Activated T-helper 9 cell treated with anti-CD3 and anti-CD28 coated beads, Interleukin-2, amount 50 U/mL, for 16 hours (primary cell): ENCODE measurements at places on chromosomes 12 and 14.

DNA sequence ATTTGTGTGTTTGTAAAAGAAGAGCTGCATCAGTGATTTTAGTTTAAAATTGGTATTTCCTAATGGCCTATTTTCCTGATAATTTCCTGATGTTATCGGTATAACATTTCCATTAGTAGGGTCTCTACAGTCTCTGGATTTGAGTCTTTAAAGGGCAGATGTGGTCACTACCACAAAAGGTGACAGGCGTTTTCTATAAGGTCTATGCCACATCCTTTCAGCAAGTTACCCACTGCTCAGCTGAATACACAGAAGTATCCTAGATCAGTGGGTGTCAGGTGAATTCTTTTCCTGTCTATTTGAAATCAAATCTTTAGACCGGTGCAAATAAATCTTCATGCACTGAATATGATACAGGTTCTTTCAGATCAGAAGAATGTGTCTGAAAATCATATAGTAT is 90.2 kb downstream of the LIN7A start:
- DNase-seq: no peak

DNA sequence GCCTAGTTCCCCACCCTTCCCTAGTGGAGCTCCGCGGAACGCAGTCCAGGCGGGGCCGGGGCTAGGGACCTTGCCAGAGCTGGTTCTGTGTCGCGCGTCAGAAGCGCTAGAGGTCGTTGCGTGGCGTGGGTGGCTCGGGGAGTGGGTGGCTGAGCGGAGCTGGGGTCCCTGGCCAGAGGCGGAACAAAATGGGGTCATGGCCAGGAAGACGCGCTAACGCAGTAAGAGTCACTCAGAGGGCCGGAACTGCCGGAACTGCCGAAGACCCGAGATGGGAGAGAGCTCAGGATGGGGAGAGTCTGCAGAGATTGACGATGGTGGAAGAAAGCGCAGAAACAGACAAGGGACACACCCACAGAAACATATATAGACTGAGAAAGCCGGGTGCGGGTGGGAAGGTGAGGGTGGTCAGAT is 4.8 kb downstream of the DGKA start:
- peak; percentile 36 for DNase-seq

DNA sequence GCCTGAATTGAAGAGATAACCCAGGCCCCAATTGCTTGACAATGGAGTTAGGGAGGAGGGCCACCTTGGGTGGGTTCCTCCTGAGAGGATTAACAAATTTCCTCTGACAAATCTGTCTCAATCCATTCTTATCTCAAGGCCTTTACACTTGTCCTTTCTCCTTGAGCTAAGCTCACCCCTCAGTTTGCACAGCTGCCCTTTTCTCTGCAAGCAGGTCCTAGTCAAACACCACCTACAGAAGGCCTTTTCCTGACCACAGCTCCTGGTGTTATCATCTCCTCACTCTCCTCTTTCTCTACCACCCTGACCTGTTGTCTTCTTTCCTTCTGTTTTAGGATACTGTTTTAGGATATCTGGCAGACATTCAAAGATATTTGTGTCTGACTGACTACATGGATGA is 26.4 kb upstream of the GSC start:
- no peak for DNase-seq

- no peak for DNase-seq
These were observed 4.2 kb upstream of the PWP1 start for GRCh38 chr12:107681455-107681835.

- DNase-seq: no peak
These were observed 7.6 kb upstream of the FLVCR2 start for GRCh38 chr14:75570797-75571196.

DNA sequence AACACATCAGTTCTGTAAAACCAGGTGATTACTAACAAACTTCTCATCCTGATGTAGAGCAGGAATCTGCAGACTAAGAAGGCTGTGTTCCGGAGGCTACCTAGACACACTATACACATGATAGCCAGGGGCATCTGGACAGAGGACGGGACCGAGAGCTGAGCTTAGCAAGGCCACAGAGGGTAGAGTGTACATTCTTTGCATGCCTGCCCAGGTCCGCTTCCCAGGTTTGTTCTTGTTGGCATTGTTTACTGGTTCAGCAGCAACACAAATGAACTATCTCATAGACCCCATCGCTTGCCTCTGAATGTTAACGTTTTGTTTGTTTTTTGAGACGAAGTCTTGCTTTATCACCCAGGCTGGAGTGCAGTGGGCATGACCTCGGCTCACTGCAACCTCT is 17.7 kb upstream of the TEAD4 start:
- DNase-seq: no peak

DNA sequence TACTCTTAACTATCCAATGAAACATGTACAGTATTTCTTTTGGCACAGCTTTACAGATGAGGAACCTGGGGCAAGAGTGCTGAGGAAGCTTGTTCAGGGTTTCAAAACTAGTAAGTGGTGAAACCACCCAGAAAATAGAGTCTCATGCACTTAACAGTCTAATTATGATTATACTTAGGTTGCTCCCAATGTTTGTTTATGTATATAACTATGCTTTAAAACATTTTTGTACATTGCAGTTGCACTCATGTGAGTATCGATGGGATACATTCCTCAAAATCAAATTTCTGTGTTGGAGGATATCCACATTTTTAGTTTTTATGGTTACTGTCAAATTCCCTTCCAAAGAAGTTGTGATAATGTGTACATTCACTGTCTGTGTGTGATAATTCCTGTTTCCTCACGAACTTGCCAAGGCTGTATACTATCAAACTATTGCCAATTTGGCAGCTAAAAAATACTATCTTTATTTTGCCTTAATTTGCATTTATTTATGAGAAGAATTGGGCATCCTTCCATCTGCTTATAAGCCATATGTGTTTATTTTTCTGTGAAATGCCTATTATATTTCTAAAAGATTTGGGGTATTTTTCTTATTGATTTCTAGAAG is 143.9 kb upstream of the SSTR1 start:
- DNase-seq: no peak

DNA sequence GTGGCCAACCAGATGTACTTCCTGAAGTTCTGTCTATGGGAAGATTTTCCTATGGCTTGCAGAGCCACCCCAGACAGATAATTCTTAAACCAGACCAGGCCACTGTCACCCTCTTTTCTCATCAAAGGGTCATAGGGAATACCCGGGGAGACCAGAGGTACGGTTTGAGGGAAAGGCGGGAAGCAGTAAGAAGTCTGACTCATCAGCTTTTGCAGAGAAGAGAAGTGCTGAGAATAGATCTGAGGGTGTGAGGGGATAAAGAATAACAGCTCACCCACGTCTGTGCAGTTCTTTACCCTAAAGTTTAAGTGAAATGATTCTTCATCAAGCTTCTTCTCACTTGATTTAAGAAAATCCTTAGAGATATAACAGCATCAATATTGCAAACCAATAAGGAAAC is 21.3 kb upstream of the POC1B start:
- no peak for DNase-seq

DNA sequence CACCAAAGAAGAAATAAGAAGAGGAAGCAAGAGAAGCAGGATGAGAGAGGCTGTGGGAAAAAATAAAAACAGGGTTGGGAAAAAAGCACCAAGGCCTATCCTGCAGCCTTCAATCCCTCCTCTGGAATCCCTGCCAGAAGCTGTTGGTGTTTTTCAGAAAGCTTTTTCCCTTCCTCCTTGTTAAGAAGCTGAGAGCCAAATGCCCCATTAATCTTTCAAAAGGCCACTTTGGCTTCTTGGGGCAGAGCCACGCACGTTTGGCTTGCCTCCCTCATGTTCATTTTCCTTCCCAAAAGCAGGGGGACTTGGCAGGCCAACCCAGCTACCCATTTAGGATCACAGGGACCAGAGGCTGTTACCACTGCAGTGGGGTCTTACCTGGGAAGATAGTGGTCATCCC is 365.3 kb downstream of the NUAK1 start:
- DNase-seq: no peak

DNA sequence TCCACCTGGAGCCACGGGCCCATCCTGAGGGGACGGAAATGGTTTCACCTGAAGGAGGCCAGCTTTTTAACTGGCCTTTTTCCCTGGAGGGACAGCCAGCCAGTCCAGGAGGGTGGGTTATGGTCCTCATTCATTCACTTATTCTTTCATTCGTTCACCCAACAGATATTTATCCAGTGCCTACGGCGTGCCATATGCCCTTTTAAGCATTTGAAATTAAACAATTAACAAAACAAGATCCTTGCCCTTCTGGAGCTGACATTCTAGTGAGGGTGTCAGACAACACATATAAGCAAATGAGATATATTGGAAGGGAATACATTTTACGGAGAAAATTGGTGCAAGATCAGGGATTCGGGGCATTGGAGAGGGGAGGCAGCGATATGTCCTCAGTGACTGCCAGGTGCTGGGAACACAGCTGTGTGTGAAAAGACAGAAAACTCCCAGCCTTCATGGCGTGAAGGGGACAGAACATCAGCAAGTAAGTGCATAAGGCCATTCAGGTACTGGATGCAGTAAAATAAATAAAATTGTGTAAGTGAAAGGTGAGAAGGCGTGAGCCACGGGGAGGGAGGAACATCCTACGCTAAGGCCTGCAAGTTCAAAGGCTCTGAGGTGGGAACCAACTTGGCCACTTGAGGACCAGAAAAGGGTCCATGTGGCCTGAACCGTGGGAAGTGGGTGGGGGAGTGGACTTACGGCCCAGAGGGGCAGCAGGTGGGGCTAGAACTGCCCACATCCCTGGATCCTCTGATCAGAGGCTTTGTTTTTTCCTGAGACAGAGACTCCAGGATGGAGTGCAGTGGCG is 684 bp upstream of the ABCB9 start:
- DNase-seq: no peak

DNA sequence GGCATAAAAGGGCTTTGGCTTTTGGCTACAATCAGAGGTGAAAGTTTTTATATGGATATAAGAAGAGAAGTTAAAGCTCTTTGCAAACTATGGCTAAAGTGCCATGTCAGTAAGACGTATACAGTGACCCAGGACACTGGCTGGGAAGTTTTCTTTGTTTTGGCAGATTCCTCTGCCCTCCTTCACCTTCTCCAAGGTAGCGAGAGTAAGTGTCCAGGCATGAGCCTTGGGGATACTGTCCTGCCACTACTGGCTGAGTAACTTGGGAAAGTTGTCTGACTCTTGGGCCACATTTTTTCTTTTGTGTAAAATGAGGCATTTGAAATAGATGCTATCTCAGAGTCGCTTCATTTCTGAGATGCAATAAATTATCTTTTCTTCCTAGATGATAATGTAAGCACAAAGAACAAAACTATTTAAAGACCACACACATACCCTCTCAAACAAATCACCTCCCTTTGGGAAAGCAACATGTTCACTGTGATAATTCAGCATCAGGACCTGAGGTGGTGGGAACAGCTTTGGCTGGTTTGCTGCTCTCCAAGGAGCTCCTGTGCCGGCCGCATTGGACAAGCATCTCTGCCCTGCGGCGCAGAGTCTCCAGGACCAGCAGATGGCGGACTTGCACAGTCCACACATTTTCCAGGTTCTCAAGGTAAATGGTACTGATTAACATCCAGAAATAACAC is 106.3 kb downstream of the PTCSC3 start:
- no peak for DNase-seq

- no peak for DNase-seq
These were observed 342.5 kb downstream of the RMST start for GRCh38 chr12:97805146-97805545.
